ENCODE measurements at places on chromosomes 5 and 9. TPM values are rescaled to one million over a fixed set of nuclear protein-coding genes. Genes with fewer than 3 reads are reported as not detected.

- no peak for DNase-seq
Measured at GRCh38 chr9:121198512-121199042, 3.1 kb downstream of the RAB14 start.

DNA sequence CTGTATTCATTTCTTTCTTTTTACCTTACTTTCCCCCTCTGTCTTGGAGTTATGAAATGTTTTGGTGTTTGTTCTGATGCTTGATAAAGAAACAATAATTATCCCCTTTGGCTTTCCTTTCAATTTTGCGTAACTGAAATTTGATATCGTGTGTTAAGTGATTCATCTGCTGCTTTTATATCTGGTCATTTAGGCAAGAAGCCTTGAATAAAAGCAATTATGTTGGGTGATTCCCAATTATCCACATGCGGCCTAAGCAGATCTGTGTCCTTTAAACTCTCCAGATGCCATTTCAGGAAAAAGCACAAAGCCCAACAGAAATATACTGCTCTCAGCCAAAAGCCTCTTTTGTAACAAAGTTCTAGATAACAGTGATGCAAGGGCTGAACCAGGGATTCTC lies 92.8 kb downstream of the TAF11L14 start:
- no peak for DNase-seq

Gene PCDHB7
- total RNA-seq = 2.5 TPM

Gene ACTBL2
- not detected for total RNA-seq

Gene AGXT2
- total RNA-seq = not detected

All from mucosa of descending colon (tissue), 3 donors.